ENCODE measurements at places on chromosomes 4 and X.

DNA sequence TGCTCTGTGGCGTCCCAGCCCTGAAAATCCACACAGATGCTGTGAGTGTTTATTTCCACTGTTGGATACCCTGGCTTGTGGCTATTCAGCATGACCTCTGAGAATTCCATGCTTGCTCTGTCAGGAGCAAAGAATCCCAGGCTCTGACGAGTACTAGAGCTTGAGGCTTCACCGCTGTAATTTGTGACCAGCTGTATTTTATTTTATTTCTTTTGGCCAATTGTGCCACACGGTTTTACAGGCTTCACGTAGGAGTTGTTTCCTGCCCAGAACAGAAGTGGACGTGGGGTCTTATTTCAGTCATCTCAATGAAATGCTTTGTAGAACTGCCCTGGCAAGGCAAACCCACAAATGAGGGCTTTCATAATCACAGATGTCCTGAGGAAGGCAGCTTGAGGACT lies 69.4 kb upstream of the CLDN34 start:
- DNase-seq, result no peak

GRCh38 chr4:8869002-8869897 lies 2.4 kb downstream of the HMX1 start:
- DNase-seq, result no peak

DNA sequence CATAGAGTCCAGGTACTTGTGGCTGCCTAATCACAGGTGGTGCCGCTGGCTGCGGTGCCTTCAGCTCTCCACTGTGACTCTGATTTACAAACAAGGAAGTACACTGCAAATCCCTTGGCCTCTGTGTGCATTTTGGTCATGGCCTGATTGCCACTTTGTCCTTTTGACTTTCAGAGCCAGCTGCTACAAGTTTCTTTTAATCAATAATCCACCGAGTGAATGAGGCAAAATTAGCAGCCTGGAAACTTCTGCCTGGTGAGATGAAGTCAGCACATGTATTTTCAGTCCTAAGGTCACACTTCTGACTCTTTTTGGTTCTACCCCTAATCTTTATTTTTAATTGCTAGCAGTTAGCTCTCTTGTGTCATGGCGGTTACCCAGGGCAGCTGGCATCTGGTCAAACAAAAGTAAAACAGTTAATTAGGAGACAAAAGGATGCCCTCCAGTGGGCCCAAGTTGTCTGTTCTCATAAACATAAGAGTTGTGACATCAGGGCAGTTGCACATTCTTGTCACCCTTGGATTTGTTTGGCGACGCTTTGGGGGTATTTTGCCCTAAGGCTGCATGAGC lies 62.3 kb upstream of the LNX1 start:
- peak; percentile 68 for DNase-seq

GRCh38 chr4:98430708-98431403 lies 169.7 kb downstream of the RAP1GDS1 start:
- no peak for DNase-seq

GRCh38 chr4:123055943-123056342 lies 133.5 kb upstream of the NUDT6 start:
- no peak for DNase-seq

DNA sequence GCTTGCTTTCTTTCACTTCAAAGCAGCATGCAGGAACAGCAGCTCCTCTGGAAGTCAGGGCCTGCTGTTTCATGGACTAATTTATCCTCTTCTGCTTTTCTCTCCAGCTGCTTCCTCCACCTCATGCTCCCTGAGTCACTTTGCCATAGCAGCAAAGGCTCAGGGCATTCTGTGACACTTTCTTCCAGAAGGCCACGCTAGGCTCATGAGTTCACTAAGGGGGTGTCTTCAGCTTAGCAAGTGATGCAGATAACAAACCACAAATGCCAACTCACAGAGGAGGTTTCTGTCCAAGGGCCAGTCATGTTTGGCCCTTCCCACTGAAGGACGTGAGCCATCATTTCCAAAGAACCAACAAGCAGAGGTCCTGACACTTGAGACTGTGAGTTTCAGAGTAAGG lies 200.2 kb downstream of the ADGRA3 start:
- no peak for DNase-seq

- no peak for DNase-seq
Measured at GRCh38 chr4:129603241-129603931, 507.4 kb downstream of the C4orf33 start.

DNA sequence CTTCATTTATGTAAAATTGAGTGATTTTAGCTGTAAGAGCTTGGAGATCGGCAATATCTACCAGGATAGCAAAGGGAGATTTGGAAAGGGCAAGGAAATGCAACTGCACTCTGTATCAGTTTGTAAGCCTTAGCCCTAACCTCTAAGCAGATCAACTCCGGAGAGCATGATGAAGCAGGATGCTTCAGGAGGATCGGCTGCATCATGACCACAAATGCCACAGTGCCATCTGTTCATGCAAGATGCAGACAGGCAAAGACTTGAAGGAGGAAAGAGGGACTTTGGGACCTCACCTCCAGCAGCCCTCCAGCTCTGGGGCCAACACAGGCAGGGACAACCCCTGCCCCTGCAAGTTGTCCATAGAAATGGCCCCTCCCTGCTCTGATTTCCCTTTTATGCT lies 377.6 kb upstream of the GATB start:
- DNase-seq, result no peak

GRCh38 chrX:23356189-23356588 lies 21.5 kb downstream of the PTCHD1 start:
- no peak for DNase-seq

GRCh38 chr4:35399912-35400311 lies 844.4 kb downstream of the ARAP2 start:
- DNase-seq, result no peak

- DNase-seq, result peak; percentile 79
Measured at GRCh38 chr4:169314906-169315305, 44.1 kb upstream of the SH3RF1 start.

DNA sequence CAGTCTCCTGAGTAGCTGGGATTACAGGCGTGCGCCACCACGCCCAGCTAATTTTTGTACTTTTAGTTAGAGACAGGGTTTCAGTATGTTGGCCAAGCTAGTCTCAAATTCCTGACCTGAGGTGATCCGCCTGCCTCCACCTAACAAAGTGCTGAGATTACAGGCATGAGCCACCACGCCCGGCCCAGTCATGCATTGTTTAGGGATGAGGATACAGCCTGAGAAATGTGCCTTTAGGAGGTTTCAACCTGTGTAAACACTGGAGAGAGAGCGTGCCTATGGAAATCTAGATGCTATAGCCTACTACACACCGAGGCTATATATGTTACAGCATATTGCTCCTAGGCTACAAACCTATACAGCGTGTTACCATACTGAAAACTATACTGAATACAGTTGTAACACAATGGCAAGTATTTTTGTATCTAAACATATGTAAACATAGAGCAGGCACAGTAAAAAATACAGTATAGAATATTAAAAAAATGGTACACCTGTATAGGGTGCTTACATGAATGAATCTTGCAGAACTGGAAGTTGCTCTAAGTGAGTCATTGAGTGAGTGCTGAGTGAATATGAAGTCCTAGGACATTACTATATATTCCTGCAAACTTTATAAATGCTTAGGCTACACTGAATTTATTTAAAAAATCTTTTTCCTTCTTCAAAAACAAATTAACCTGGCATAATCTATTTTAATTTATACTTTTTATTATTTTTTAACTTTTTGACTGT lies 588.2 kb upstream of the ADGRL3 start:
- no peak for DNase-seq

DNA sequence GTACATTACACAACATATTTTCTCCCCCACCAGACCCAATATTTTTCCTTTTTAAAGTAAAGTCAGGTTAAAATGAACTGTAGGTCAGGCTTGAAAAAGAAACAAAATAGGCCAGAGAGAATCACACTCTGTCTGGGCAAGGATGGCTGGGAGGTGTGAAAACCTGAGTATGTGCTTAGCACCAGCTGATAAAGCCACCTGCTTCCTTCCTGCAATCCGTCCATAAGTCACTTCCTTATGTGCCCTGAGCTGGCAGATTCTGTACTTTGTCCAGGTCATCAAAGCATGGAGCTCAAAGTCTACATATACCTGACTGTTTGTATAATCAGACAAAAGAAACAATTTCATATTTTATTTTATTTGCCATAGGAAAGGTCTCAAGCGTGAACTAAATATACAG lies 37.7 kb downstream of the ANTXR2 start:
- no peak for DNase-seq

DNA sequence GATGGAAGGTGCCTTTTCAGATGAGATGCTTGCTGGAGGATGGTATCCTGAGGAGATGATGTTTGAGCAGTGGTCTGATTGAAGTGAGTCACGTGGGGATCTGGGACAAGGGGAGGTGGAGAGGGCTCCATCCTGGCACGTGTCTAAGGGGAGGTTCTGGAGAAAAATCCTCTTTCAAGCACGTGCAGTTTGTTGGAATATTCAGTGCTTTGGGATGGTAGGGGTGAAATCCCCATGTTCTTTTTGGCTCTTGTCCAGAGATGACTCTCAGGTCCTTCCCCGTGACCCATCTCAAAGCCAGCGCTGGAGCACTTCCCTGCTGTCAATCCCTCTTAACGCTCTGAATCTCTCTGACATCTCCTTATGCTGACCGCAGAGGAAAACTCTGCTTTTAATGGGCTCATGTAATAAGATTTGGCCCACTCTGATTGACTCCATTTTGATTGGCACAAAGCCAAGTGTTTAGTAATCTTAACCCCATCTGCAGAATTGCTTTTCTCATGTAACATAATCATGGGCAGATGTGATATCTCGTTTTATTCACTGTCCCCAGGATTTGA lies 10.8 kb upstream of the KLKB1 start:
- DNase-seq, result no peak

Measured in COR-L47 (cell line).